ENCODE measurements at places on chromosomes 2 and 18.

GRCh38 chr2:15975261-15975600 is 34.9 kb downstream of the MYCN start:
- DNase-seq = no peak

GRCh38 chr2:119282146-119282995 is 58.7 kb downstream of the STEAP3 start:
- no peak for DNase-seq

DNA sequence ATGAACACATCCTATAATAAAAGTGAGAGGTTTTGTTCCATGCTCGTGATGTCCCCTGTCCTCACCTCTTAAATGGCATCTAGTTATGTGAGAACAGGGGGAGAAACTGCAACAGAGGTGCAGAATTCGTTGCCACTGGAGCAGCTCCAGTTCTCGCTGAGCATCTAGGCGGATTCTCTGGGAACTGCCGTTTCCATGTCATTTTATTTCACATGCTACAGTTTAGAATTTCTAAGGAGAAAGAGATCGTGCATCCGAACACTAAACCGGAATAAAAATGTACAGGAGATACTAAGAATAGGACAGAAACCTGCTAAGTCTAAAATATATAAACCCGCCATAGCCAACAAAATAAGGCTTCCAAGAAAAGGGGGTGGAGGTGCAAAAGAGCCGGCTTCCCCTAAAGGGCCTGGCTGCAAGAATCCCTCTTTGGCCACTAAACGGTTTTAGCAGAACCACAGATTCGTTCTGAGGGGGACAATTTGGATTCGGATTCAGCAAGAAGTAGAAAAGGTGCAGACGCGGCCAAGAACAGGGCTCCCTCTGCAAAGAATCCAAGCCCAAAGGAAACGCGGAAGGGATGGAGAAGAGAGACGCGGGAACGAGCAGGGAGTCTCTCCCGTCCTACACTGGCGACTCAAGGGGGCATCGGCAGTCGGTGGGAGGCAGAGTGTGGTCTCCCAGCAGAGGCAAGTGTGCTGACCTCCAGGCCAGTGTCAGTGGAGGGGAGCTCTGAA is 1.3 kb downstream of the TMEM163 start:
- no peak for DNase-seq

DNA sequence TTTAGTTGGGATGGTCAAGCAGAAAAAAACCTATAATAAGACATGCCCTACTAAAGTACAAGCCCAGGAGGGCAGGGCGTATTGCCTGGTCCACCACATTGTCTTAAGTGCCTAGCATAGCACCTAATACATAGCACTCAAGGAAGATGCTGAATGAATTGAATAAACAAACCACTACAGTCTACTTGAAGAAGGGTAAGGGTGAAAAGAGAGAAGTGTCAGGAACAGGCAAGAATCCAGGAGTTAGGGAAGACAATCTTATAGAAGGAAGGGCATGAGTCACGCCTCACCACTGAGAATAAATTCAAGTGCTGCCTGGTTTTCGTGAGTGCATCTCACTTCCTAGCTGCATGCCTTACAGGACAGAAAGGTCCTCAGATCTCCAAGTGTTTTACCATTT is 13.9 kb downstream of the SLC19A3 start:
- no peak for DNase-seq

- no peak for DNase-seq
Measured at GRCh38 chr2:197237291-197238042, 73.1 kb downstream of the ANKRD44 start.

DNA sequence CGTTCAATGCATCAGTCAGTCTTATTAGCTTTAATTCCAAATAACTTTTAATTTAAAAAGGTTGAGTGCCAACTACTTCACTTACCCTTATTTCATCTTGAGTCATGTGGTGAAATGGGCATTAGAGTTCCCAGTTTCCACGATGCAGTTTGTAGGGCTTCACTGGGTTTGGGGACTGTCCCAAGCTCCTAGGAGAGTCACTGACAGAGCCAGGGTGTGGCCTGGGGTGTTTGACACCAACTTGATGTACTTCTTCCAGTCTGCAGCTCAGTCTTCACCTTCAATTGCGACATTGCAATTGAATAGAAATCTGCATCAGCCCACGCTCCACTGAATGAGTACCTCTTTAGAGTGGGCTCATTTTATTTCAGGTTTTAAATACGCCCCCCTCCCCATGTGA is 165.3 kb downstream of the ARL4C start:
- DNase-seq = no peak

DNA sequence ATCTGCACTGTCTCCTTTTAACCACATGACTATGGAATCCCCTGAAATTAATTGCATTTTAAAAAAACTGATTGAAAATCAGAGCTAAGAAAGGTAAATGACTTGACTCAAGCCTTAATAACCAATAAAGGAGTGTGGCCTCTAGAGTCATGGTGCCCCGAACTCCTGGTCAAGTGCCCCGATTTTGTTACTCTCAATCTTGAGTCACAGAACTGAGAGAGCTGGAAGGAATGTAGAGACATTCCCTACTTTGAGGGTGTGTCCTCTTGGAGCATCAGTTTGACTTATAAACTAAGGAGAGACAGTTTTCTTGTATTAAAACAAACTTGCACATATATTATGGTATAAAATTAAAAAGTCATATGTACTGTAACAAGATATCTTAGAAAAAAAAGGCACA is 2.4 kb downstream of the WDR43 start:
- DNase-seq = no peak

Measured in cardiac septum (tissue), 1 donor.